ENCODE measurements at places on chromosomes 2 and 18.

DNA sequence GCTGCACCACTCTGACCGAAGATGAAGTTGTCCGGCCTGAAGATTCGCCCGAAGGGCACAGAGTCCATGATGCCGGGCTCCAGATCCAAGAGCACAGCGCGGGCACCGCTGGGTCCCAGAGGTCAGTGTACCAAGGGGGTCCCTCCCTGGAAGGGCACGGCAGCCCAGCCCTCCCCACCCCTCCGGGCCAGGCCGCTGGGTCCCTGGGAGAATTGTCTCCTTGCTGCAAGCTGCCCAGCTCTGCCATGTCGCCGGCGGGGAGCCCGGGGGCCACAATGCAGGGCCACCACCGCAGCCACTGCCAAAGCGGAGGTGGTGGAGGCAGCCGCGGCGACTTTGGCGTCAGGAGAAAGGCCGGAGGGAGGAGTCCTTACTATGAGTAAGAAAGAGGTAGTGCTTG lies 189.5 kb upstream of the CYRIA start:
- H3K36me3 ChIP-seq, result no peaks in the 10 kb centered on the region
- no peak overlapping the region for H3K27ac ChIP-seq
- H3K4me1 ChIP-seq, result no peaks in the 10 kb centered on the region
- no peak for DNase-seq
- H3K27me3 ChIP-seq, result no peaks in the 10 kb centered on the region

- DNase-seq, result no peak
- H3K27ac ChIP-seq, result no peak overlapping the region
- no peaks in the 10 kb centered on the region for H3K4me1 ChIP-seq
- no peaks in the 10 kb centered on the region for H3K27me3 ChIP-seq
These were observed 72.2 kb upstream of the CHRNA1 start for GRCh38 chr2:174836377-174836994.

GRCh38 chr2:232787806-232788205 lies 11.4 kb upstream of the KCNJ13 start:
- H3K27ac ChIP-seq, result no peak overlapping the region
- no peaks in the 10 kb centered on the region for H3K27me3 ChIP-seq
- H3K4me3 ChIP-seq, result no peak overlapping the region
- no peak for DNase-seq
- peaks cover 69% of the 10 kb centered on the region for H3K36me3 ChIP-seq

DNA sequence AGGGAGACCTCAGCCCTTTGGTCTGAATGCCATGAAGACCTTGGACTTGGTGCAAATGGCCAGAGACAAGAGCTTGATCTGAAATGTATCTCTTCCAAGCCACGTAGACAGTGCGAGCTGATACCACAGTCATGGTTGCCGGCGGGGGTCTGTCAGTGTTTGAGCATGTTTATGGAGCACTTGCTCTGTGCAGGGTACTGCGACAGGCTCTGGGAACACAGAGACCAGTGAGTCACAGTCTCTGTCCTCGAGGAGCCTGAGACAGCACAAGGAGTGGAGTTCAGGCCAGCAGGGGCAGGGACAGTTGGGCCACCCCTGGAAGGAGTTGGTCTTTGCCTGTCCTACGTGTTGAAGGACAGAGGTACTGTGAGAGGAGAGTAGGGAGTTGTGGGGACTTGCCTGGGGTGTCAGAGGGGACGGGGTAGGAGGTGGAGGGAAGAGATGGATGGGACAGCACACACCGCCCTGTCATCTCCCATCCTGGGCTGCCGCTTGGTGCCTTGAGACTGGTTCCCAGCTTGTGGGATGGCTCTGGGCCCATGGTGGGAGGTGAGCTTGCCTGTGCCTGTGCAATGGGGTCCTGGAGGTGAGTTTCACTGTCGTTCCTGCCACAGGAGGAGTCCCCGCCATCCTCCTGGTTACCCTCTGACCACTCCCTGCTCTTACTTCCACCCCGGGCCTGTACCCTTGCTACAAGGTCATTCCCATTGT lies 39.5 kb downstream of the ATP6V1C2 start:
- no peak for DNase-seq
- no peaks in the 10 kb centered on the region for H3K4me1 ChIP-seq
- no peaks in the 10 kb centered on the region for H3K27me3 ChIP-seq
- H3K4me3 ChIP-seq, result no peak overlapping the region
- H3K36me3 ChIP-seq, result no peaks in the 10 kb centered on the region
- no peak overlapping the region for H3K27ac ChIP-seq

- peak overlapping the region; percentile 79 for H3K4me3 ChIP-seq
- peaks cover 71% of the 10 kb centered on the region for H3K4me1 ChIP-seq
- no peaks in the 10 kb centered on the region for H3K27me3 ChIP-seq
- DNase-seq, result peak; percentile 67
- peaks cover 40% of the 10 kb centered on the region for H3K36me3 ChIP-seq
- H3K27ac ChIP-seq, result peak overlapping the region; percentile 85
These were observed 680 bp downstream of the CTDSP1 start for GRCh38 chr2:218400167-218400929.

- H3K4me3 ChIP-seq, result no peak overlapping the region
- H3K27me3 ChIP-seq, result no peaks in the 10 kb centered on the region
- no peak for DNase-seq
- no peaks in the 10 kb centered on the region for H3K36me3 ChIP-seq
- H3K4me1 ChIP-seq, result no peaks in the 10 kb centered on the region
These were observed 35.7 kb downstream of the CDC42EP3 start for GRCh38 chr2:37635504-37636380.

- no peak overlapping the region for H3K27ac ChIP-seq
- no peak overlapping the region for H3K4me3 ChIP-seq
- H3K36me3 ChIP-seq, result no peaks in the 10 kb centered on the region
- H3K4me1 ChIP-seq, result no peaks in the 10 kb centered on the region
- no peaks in the 10 kb centered on the region for H3K27me3 ChIP-seq
These were observed 198.7 kb upstream of the DTNA start for GRCh38 chr18:34511435-34511834.

DNA sequence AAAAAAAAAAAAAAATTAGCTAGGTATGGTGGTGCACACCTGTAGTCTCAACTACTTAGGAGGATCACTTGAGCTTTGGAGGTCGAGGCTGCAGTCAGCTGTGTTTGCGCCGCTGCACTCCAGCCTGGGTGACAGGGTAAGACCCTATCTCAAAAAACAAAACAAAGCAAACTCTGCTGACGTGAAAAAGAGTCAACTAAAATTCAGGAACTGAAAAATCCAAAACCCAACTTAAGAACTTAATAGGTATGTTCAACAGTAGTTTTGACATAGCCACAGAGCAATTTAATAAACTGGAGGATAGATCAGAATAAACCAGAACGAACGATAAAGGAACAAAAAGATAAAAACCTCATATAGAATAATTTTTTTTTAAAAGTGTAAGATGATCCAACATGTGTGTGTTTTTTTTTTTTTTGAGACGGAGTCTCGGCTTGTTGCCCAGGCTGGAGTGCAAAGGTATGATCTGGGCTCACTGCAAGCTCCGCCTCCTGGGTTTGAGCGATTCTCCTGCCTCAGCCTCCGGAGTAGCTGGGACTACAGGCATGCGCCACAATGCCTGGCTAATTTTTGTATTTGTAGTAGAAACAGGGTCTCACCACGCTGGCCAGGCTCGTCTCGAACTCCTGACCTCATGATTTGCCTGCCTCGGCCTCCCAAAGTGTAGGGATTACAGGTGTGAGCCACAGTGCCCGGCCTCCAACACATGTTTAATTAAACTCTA lies 4.3 kb upstream of the ZNF236 start:
- no peaks in the 10 kb centered on the region for H3K27me3 ChIP-seq
- H3K27ac ChIP-seq, result no peak overlapping the region
- peaks cover 19% of the 10 kb centered on the region for H3K36me3 ChIP-seq

DNA sequence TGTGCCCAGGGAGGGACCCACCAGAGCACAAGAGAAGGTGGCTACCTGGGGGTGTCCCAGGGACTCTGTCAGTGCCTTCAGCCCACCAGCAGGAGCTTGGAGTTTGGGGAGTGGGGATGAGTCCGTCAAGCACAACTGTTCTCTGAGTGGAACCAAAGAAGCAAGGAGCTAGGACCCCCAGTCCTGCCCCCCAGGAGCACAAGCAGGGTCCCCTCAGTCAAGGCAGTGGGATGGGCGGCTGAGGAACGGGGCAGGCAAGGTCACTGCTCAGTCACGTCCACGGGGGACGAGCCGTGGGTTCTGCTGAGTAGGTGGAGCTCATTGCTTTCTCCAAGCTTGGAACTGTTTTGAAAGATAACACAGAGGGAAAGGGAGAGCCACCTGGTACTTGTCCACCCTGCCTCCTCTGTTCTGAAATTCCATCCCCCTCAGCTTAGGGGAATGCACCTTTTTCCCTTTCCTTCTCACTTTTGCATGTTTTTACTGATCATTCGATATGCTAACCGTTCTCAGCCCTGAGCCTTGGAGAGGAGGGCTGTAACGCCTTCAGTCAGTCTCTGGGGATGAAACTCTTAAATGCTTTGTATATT lies 14.0 kb downstream of the ITM2C start:
- DNase-seq, result no peak
- H3K36me3 ChIP-seq, result peaks cover 43% of the 10 kb centered on the region
- H3K4me3 ChIP-seq, result no peak overlapping the region
- H3K27me3 ChIP-seq, result no peaks in the 10 kb centered on the region
- peaks cover 24% of the 10 kb centered on the region for H3K4me1 ChIP-seq

DNA sequence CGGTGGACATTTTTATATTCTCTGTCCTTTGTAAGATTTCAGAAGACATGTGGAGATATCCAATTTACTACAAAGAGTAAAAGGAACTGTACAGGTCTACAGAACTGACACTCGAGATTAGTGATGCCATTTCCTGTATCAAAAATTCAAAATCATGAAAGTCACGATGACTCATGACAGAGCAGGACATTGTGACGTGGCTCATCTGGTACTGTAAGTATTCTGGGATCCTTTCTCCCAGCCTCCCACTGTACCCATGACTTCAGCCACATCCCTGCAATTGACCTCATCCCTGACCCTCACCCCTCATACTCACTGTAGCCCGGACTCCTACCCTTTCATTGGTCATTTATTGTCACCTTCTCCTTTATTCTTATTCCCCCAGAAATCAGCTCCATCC lies 736.5 kb downstream of the EPHA4 start:
- H3K36me3 ChIP-seq, result no peaks in the 10 kb centered on the region
- H3K27ac ChIP-seq, result no peak overlapping the region
- H3K4me3 ChIP-seq, result no peak overlapping the region
- no peak for DNase-seq
- H3K4me1 ChIP-seq, result no peaks in the 10 kb centered on the region
- no peaks in the 10 kb centered on the region for H3K27me3 ChIP-seq

DNA sequence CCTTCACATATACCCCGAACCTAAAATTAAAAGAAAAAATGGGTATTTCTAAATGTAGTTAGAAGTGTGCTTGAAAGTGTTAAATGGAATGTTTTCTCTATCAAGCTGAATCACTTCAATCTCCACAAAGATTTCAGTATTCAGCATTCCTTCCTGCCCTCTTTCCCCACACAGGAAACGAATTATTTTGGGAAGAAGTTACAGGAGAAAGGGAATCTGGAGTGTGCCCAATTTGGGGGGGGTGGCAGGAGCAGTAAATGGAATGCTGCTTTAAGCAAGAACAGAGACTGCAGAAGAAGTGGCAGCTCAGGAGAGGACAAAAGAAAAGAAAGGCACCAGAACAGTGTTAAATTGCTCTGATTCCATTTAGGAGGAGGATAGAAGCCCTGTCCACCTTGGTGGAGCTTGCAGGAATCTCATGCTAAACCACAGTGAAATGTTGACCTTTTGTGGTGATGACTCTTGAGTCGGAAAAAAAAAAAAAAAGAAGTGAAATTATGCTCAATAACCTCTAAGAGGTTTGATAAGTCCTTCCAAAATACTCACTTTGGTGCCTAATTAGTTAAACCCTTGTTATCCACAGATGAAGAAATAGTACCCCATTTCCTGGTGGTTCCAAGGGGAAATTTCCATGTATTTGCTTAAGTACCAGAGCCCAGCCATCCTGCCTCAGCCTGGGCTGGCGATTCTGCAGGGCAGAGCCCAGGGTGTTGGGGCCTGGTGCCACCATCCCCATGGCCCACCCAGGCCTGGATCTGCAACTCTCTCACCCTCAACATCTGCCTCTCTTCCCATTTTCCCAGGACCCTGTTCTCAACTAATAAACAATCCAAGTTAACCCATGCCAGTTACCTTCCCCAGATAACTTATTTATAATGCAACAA lies 56.5 kb downstream of the MYO5B start:
- no peak overlapping the region for H3K27ac ChIP-seq
- H3K36me3 ChIP-seq, result no peaks in the 10 kb centered on the region
- no peaks in the 10 kb centered on the region for H3K4me1 ChIP-seq
- DNase-seq, result no peak
- H3K4me3 ChIP-seq, result no peak overlapping the region

DNA sequence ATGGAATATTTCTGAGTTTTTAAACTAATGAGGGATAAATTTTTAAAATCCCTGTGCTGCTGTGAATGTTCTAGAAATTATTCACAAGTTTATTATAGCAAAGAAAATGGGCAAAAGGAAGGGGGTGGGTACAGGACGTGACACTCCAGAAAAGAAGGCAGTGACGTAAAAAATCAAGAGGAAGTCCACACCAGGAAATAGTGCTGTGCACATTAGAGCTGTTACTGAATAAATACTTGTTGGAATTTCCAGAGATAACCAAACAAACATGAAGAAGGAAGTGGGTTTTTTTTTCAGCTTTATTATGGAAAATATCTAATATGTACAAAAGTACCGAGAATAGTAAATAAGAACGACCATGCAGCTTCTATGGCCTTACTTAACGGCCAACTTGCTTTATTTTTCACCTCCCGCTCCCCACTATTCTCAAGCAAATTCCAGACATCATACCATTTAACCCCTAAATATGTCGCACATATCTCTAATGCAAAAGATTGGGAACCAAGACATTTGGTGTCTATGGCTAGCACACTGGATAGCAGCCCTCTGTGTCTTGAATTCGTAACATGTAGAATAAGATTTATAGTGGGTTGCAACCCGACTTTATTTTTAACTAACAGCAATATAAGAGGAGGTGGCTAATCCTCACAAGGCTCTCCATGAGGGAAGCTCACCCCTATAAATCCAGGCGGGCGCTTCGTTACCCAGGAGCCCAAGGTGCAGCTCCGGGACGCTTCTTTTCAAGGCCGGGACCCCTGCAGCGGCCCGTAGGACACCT lies 580 bp upstream of the NDUFV2 start:
- peak overlapping the region; percentile 89 for H3K4me3 ChIP-seq
- peaks cover 21% of the 10 kb centered on the region for H3K36me3 ChIP-seq
- H3K27ac ChIP-seq, result peak overlapping the region; percentile 93
- peak; percentile 33 for DNase-seq
- no peaks in the 10 kb centered on the region for H3K27me3 ChIP-seq

DNA sequence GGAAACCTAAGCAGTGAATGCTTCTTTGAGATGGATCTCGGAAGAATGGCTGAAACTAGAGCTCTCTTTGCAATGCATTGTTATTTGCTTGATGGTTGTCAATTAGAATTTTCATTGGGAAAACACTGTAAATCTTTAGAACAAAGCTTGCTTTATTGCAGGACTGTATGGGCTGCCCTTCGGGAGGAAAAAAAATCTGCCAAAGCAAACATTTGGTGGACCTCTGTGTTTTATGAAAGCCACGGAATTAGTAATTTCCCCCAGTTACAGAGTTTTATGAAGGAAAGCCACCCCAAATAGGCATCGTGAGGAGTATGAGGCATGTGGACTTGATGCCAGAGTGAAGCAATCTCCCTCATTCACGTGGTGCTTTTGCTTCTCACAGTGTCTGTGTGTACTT lies 33.5 kb downstream of the RHBDD1 start:
- no peaks in the 10 kb centered on the region for H3K27me3 ChIP-seq
- H3K27ac ChIP-seq, result no peak overlapping the region
- peaks cover 11% of the 10 kb centered on the region for H3K4me1 ChIP-seq
- DNase-seq, result no peak
- no peak overlapping the region for H3K4me3 ChIP-seq
